ENCODE measurements at places on chromosomes 4 and X.

GRCh38 chr4:39706741-39707511 is 9.0 kb downstream of the UBE2K start:
- no peak for DNase-seq

- DNase-seq = no peak
Observed at GRCh38 chr4:24219209-24219608, 329.4 kb upstream of the PPARGC1A start.

DNA sequence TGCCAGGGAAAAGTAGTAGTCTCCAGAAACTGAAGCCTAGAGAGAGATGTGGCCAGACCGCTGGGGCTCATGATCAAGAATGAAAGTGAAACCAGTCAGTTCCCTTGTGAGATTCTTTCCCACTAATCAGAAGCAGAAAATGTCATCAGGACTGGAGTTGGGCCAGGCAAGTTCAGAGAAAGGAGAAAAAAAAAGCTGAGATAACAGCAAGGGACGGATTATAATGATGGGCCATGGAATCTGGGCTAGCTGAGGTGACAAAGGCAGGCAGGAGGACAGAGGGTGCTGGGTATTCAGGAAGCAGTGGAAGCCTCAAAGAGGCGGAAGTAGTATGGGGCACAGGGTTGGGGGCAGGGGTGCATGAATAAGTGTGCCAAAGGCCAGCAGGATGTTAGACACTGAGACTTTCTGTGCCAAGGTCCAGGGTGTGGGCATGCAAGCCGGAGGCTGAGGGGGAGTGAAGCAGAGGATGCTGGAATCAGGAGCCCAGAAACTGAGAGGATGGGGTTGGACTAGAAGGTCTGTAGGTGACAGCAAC is 2.5 kb downstream of the CXorf38 start:
- no peak for DNase-seq

DNA sequence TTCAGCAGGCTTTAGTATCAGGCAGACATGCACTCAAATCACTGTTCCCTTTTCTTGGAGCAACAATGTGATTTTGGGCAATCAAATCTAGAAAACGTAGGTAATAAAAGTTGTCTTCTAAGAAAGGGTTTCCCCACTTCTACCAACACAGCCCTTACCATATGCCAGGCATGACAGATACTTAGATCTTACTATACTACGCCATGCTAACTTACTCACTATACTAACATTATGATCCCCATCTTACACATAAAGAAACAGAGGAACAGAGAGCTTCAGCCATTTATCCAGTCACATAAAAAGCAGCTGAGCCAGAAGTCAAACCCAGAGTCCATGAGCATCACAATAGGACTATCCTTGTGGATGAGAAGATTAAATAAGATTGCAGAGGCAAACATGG is 9.2 kb downstream of the TXK start:
- DNase-seq = no peak

DNA sequence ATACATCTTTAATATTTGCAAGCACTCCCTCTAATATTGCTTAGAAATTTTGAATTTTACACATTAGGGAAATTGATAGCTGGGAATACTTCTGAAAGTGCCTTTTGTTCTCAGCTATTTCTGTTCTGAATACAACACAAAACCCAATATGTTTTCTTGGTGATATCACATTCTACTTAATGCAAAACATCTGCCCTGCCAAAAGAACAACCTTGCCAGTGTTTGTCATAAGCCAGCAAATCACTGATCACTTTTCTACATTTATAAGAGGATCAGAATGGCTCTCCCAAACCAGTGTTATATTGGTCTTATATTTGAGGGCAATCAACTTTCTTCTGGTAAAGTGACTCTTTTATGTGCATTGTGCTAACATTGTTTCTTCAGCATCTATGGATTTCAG is 126.8 kb upstream of the APOOL start:
- DNase-seq = no peak

DNA sequence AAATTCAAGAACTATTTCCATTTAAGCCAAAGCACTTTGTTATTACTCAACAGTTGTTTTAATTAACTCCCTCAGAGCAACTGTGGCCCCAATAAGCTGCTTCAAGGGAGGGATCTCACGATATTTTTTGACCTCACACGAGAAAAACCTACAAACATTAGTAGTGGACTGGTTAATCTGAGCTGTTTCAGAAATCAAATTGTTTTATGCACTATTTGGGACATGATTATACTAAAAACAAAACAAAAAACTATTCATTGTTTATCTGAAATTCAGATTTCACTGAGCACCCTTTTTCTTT is 74.3 kb downstream of the DCHS2 start:
- DNase-seq = no peak

GRCh38 chr4:11597506-11597905 is 168.8 kb upstream of the HS3ST1 start:
- DNase-seq = no peak

GRCh38 chr4:112284662-112285411 is 867 bp downstream of the TIFA start:
- no peak for DNase-seq

DNA sequence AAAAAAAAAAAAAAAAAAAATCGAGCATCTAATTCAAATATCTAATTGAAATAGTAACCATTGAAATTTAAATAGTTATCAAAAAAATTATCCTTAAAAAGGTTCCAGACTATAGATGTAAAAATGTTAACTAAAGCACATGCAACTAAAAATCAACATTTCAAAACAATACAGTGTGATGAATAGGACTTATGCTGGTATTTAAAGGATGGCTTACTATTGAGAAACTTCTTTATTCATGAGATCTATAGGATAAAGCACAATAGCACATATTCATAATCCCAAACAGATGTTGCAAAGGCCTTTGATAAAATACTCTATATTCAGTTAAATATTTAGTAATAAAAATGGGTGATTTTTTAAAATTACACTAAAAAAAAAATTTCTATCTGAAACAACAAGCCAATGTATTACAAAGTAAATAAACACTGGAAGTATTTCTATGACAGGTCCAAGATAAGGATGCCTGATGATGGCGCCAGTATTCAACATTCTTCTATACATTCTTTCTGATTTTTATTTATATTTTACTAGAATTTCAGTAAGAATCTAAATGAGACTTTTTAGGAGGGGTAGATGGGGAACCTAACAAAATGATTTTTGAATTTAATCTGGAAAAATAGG is 26.3 kb downstream of the DCLK2 start:
- no peak for DNase-seq

GRCh38 chr4:75907966-75908365 is 5.7 kb upstream of the PPEF2 start:
- no peak for DNase-seq

DNA sequence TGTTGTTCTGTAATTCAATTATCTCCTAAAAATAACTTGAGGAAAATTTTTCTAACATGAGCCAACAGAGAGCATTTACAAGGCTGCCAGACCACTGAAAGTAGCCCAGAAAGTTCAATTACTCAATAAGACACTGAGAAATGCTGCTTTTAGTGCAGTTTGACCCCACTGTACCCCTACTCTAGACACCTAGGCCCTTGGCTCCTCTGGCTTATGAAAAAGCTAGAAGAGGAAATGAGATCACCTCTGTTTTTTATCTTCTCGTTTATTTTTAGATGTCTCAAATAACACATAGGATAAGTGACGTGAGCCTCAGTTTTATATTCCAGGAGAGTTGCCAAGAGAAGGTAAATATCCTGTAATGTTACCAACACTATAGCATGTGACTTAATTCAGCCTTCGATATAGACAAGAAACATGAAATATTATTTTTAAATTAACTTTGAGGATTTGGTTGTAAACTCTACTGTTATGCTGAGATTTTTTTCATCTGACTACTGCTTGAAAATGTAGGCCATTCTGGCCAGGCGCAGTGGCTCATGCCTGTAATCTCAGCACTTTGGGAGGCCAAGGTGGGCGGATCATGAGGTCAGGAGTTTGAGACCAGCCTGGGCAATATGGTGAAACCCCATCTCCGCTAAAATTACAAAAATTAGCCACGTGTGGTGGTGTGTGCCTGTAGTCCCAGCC is 24.4 kb downstream of the TNIP3 start:
- no peak for DNase-seq

DNA sequence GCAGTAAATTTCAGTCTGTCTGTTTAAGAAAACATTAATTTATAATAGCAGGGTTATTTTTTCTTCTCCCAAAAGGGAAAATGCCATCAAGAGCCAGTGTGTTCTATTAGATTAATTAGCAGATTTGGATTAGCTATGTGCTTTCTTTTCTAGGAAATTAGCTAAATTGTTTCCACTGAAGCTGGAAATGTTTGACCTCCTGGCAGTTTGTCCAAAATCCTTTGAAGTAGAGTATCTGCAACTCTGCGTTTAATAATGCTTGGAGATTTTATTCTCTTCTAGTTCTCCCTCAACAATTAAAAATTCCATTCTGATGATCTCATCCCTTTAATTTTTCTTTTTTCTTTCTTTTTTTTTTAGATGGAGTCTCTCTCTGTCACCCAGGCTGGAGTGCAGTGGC is 27.1 kb upstream of the HOPX start:
- DNase-seq = no peak

- no peak for DNase-seq
Observed at GRCh38 chr4:99437723-99438404, 2.7 kb upstream of the ADH7 start.

DNA sequence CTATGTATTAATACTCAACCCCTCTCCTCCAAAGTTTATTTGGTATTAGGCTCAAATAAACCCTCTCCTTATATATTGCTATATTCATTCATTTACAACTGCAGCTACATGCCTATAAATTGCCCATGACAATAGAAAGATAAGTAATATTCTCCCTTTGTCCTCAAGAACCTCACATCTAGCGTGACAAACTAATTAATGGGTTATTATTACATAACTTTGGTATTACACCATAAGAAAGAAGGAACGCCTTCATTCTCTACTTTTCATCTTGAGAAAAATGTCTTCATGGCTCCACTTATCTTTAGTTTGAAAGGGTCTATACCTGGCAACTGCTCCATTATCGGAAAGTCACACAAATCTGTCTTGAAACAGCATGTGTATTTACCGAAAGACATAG is 157.7 kb upstream of the RASGEF1B start:
- DNase-seq = no peak

DNA sequence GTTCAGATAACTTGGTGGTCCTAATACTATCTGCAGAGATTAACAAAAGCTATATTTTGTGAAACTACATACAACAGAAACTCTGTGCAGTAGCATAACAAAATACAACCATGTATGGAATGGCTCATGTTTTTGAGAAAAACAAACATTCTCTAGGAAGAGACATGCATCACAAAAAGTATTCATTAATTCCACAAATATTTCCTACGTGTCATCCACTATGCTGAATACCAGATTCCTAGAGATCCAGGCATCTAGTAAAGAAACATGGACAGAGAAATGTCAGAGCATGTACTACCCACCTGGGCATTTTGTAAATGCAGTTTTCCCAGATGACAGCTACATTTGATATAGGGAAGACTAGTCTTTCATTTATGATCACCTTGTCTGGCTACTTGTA is 248.1 kb downstream of the OPHN1 start:
- no peak for DNase-seq

DNA sequence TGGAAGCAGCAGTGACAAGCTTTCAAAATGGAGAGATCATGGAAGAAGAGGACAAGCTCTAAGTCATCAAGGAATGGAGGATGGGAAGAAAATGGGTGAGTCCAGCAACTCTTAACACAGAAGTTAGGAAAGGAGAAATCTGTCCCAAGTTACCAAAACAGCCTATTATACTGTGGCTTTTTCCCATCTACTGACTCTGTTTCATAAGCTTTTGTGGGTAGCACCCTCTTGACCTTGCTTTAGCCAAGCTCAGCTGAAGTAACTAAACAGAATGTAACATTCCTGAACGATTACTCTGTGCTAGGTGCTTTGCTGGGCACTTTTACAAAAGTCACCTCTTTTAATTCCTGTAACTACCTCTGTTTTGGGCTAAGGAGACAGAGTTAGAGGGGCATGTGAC is 54.9 kb downstream of the MAP7D2 start:
- no peak for DNase-seq

DNA sequence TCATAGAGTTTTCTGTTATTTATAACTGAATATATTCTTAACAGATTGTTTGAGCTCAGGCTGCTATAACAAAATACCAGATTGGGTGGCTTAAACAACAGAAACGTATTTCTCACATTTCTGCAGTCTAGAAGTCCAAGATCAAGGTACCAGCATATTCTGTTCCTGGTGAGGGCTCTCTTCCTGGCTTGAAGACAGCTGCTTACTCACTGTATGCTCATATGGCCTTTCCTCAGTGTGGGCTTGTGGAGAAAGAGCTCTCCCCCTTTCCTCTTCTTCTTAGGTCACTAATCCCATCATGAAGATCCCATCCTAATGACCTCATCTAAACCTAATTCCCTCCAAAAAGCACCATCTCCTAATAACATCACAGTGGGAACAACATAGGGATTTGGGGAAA is 117.8 kb downstream of the RASGEF1B start:
- DNase-seq = no peak

DNA sequence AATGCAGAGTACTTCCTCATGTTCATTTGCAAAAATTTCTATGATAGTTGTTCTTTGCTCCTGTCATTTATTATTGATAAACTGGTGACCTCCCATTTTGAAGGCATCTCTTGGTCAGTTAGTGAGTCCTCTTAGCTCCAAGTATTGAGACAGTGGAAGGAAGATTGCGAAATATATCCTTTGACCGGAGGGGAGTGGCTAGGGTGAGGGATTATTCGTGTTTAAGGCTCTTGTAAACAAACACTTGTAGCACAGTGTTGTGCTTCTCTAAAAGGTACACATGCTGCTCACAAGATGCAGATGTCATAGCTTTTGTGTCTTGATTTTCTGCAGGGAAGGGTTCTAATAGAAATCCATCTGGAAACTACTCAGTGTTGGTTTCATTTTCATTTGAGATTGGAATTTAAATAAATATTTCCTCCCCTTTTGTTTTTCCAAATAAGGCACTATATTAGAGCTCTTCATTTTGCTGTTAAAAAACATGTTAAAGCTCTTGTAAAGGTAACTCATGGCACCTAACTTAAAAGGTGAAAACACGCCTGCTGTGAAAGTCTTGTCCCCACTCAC is 21.8 kb downstream of the TXLNG start:
- DNase-seq = no peak

- no peak for DNase-seq
Observed at GRCh38 chr4:122762520-122762919, 30.0 kb downstream of the BBS12 start.

DNA sequence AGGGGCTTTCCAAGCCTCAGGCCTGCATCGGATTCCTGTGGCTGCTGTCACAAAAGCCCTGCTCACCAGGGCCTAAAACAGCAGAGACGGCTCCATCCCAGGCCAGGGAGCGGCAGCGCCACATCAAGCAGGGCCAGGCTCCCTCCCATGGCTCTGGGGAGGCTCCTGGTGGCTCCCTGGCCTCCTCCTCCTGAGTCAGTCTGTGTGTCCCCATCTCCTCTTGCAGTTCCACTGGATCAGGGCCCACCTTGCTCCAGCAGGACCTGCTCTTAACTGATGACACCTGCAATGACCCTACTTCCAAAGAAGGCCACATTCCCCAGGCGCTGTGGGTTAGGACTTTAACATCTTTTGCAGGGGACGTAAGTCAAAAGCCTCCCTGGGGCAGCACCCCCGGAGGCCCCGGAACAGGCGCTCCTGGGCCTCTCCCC is 51.9 kb downstream of the CPZ start:
- DNase-seq = no peak
